ENCODE measurements at places on chromosomes 1 and 21.
A peak's percentile ranks its signal among the peaks of the same experiment; 100 is the strongest.

- DNase-seq, result no peak
Observed at GRCh38 chr1:77283701-77284425, 2.0 kb downstream of the AK5 start.

- DNase-seq, result no peak
Observed at GRCh38 chr1:145963265-145964019, 933 bp downstream of the ANKRD34A start.

GRCh38 chr1:223331301-223331700 is 32.7 kb downstream of the SUSD4 start:
- DNase-seq, result no peak

DNA sequence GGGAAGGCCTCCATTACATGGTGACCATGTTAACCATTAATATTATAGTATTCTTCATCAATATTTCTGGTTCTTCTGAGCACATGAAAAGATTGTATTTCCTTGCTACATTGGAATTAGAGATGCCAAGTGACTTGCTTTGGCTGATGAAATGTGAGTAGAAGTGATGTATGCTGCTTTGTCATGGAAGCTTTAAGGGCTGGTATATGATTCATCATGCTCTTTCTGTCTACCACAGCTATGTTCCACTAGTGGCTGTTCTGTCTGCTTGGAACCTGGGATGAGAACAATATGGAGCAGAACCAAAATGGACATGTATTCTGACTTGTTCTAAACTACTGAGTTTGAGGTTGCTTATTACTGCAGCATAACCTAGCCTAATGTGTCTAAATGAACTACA is 163.3 kb downstream of the TM2D1 start:
- no peak for DNase-seq

GRCh38 chr1:232212253-232212652 is 417.7 kb downstream of the SIPA1L2 start:
- DNase-seq, result no peak

GRCh38 chr1:45093334-45093733 is 81.3 kb downstream of the UROD start:
- no peak for DNase-seq

GRCh38 chr1:117679299-117679698 is 73.5 kb downstream of the TENT5C start:
- DNase-seq, result no peak

GRCh38 chr1:193676996-193677549 is 490.7 kb upstream of the B3GALT2 start:
- DNase-seq, result no peak

DNA sequence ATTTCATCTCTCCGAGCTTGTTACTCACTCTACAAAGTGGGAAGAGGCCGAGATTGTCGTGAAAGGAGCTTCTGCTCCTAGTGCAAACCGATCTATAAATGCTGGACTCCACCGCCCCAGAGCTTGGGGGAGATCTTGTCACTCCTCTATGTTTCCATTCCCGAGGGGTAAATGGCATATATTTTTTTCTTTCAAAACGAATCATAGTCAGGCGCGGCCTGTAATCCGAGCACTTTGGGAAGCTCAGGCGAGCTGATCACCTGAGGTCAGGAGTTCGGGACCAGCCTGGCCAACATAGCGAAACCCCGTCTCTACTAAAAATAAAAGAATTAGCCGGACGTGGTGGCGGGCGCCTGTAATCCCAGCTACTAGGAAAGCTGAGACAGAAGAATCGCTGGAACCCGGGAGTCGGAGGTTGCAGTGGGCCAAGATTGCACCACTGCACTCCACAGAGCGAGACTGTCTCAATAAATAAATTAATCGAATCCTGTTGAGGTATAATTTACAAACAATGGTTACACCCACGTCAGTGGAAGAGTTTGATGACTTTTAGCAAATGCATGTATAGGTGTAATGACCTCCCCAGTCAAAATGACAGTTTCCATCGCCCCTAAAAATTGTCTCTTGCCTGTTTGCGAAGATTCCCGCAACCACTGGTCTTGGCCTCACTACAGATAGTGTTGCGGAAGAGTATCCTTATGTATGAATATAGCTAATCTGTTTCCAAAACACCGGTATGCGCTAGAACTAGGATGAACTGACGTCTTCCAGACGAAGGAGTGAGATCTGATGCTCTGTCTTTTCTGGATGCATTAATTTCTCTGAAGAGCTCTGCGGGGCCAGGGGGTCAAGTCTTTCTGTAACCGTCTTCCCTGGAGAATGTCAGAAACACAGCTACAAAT is 840 bp upstream of the HEATR1 start:
- no peak for DNase-seq

- peak; percentile 61 for DNase-seq
Observed at GRCh38 chr1:53590531-53591515, 131.6 kb downstream of the DMRTB1 start.

- no peak for DNase-seq
Observed at GRCh38 chr1:215889871-215890270, 322.8 kb downstream of the KCTD3 start.

- DNase-seq, result no peak
Observed at GRCh38 chr1:219781491-219781890, 146.9 kb downstream of the SLC30A10 start.

DNA sequence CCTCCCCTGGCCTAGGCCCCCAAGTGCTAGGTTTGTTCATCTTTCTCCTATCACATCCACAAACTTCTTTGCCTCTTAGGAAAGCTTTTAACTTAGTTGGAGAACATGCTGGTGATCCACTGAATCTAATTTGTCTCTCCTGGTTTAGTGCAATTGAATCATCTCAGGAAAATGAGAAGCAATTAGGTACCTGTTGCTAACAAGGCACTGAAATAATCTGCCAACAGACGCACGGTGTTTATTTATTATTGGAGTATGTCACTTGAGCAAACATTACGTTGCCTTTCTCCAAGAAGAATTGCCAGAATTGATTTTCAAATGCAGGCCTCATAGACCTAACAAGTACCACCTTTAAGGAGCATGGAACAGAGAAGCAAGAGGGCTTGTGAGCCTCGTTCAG is 309.4 kb downstream of the NFIA start:
- DNase-seq, result no peak

- DNase-seq, result no peak
Observed at GRCh38 chr1:207013321-207014085, 19.1 kb downstream of the C1orf116 start.

GRCh38 chr1:83959824-83960498 is 39.0 kb downstream of the TTLL7 start:
- DNase-seq, result no peak

- DNase-seq, result no peak
Observed at GRCh38 chr1:39431927-39432326, 59.5 kb upstream of the BMP8A start.
